SK-N-DZ (cell line): ENCODE measurements at places on chromosomes 16 and 17.

DNA sequence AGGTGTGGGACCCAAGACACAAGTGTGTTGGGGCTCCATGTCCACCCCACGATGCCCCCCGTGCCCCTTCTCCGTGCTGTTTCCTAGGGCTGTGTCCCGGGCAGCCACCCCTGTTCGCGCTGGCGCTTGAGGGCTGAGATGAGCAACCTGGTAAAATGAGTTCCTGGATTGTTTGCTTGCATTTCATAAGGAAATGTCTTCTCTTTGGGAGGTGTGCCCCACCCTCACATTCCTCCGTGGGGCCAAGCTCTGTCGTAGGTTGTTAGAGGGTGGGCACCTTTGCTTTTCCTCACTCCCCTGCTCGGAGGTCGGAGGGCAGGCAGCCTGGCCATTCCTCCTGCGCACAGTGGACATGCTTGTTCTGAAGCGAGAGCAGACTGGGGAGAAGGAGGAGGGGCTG is 171.3 kb upstream of the CHMP6 start:
- DNase-seq, result no peak

- no peak for DNase-seq
Observed at GRCh38 chr16:56163938-56164337, 27.4 kb upstream of the GNAO1 start.

DNA sequence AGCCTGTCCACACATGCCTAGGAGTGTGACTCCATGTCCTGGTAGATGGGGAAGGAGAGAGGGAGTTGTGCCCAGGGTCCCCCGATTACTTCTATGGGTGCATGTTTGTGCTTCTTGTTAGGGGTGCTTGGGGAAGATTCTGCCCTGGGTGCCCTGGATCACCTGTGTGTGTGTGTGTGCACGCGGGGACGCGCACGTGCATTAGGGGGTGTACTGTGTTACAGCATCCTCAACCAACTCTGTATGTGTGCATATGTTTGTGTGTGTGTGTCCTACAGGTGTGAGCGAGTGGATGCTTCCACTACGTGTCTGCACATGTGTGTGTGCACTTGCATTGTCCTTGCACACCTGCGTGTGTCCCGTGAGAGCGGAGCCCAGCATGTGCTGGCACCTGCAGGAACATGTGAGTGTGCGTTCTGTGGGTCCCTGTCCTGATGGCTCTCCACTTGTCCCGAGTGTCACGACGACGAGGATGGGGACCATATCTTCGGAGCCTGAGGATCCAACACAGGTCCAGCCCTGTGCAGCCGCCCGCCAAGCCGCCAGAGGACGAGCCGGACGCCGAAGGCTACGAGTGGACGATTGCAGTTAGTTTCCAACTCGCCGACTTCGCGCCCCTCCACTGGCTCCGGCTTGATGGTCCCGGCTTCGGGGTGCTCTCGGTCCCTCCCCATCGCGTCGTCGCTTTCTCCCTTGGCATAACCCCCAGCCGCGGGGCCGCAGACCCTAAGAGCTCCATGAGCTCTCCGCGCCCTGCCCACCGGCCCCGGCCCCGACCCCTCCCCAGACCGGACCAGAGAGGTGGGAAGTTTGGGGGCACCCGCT is 6.0 kb upstream of the TBC1D3B start:
- no peak for DNase-seq

GRCh38 chr16:5381481-5381880 is 283.9 kb upstream of the EEF2KMT start:
- DNase-seq, result peak; percentile 21

- DNase-seq, result no peak
Observed at GRCh38 chr17:61782683-61783082, 80.6 kb downstream of the BRIP1 start.

GRCh38 chr16:24635900-24636610 is 93.4 kb upstream of the TNRC6A start:
- DNase-seq, result no peak

DNA sequence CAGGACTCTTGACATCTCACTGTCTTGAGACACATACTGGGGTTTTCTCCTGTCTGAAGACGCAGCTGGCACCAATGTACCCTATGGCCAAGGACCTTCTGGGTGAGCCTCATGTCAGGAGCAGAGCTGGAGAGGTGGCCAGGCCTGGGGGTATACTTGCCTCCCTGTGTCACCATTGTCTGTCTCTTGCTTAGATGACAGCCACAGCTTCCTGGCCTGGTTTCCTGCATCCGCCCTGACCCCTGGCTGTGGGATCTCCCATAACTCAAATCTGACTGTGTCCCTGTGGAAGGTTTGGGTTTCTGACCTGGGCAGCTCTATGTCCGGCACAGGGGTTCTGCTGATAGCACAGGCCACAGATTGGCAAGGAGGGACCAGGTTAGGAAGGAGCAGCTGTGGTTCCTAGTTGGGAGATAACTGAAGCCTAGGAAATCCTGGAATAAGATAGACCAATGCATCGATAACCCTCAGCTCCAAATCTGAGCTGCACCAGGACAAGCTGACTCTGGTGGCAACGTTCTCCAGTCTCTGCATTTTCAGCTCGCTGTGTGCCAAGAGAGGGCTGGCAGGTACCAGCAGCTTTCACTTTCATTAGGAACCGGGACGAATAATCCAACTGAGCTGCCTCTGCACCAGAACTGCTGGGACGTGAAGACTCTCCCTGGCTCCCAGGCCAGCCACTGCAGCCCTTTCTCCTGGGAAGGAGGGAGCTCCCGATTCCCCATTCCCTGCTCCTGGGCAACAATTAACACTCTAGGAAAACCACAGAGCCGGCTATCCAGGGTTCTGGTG is 5.0 kb downstream of the DEXI start:
- DNase-seq, result no peak

- no peak for DNase-seq
Observed at GRCh38 chr16:75074920-75075687, 41.5 kb downstream of the LDHD start.

GRCh38 chr16:75081179-75081859 is 35.3 kb downstream of the LDHD start:
- DNase-seq, result no peak

DNA sequence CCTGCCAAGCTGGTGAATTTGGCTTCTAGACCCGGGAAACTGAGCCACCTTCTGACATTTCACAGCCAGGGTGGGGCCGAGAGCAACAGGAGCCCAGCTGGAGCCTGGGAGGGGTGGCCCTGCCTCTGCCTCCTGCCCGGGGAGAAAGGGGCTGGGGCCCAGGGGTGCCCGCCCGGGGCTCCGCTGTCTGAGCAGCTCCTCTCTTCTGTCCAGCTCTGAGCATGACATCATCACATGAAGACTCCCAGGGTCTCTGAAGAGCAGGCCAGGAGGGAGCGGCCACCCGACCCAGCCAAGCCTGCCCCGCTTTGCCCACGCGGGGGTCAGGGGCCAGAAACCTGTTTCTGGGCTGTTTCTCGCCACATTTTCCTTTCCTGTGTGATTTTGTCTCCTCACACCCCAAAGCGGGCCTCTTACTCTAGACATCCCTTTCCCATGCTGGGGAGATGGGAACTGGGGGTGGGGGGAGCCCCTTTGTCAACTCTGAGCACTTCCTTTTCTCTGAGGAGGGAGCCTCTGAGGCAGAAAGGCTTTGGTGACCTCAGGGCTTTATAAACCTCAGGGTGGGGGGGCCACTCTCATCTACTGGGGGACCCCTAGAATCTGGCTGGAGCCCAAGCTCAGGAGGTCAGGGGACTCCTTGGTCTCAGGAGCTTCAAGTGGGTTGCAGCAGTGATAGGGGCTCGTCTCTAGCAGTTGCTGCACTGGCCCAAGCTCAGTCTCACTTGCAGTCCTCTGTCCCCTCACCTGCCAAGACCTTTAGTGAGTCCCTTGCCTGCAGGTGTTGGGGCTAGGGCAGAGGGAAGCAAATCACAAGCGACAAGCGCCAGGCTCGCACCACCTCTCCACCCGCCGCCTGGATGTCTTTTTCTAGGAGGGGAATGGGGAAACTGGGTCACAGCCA is 7.6 kb downstream of the UBALD2 start:
- DNase-seq, result no peak

DNA sequence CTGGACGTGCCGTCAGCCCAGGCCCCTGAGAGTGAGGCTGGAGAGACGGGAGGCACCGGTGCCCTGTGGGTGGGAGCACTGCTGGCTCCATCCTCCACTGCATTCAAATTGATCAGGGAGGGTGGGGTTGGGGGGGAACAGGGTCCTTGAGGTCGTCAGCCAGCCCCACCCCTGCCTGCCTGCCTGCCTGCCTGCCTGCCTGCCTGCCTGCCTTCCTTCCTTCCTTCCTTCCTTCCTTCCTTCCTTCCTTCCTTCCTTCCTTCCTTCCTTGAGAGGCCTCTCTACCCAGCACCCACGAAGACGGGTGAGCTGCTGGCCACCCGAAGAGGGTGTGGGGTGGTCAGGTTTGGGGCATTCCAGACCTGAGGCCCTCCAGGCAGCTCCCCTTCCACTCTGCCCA is 16.0 kb downstream of the BAHCC1 start:
- DNase-seq, result no peak

DNA sequence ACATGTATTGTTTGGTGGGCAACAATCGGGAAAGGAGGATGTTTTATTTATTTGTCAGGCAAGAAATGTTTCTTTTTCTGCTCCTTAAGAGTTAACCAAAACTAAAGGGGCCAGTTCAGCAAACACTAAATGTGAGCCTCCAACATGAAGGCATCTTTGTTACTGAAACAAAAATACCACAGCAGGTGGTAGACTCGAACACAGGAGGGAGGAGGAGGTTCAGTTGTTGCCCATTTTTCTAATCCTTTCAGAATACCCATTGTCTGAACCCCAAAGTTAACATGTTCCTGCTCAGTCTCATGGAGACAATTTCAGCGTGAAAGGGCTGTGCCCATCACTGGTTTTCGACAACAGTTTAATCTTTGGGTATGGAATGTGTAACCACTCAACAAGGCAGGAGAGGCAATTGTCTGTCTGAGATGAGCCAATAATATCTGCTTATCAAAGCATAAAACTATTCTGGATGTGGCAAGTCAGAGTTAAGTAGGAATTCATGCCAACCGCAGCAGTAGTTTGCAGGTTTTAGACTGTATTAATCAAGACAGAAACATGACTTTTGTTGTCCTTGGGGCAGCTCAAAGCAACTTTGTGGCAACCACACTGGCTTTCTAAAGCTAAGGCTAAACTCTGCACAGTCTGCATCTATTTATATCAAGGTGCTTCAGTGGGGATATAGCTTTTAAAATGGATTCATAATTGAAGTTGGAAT is 211.7 kb downstream of the FTO start:
- no peak for DNase-seq

- DNase-seq, result peak; percentile 20
Observed at GRCh38 chr16:75323933-75324332, 72.5 kb upstream of the BCAR1 start.

- DNase-seq, result no peak
Observed at GRCh38 chr17:64771980-64772844, 110.1 kb upstream of the SMURF2 start.

GRCh38 chr16:68756239-68756915 is 19.3 kb downstream of the CDH1 start:
- no peak for DNase-seq
